NCI-H2081 (cell line): ENCODE measurements at places on chromosomes 12 and 14.

- peak; percentile 67 for DNase-seq
Observed at GRCh38 chr12:54993181-54993835, 8.7 kb upstream of the TESPA1 start.

- no peak for DNase-seq
Observed at GRCh38 chr12:128267131-128267622, at the start of gene TMEM132C. TSS of gene TMEM132C (plus strand) at chr12:128267170. CDS start at chr12:128267403, 233 bp downstream.

GRCh38 chr12:107732365-107732764, 28.6 kb downstream of the PRDM4 start:
- no peak for DNase-seq

- no peak for DNase-seq
Observed at GRCh38 chr12:68844318-68844745, 36.4 kb downstream of the MDM2 start.

DNA sequence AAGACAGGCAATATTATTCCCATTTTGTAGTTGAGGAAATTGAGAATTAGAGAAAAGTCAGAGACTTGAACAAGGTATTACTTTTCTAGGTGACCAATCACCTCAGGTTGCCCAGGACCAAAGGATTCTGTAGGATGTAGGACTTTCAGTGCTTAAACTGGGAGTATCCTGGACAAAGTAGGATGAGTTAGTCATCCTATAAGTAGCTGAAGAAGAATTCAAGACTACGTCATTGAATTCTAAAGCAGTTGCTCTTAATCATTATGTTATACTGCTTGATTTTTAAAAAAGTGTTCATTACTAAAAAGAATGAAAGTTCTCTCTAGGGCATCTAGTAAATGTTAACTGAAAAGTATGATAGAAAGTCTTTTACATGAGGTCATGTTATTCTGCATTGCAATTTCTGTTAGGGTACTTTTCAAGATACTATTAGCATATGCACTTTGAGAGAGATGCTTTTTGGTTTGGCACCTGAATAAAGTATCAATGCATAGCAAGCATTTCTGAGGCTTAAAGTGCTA, 101.7 kb downstream of the RTN1 start:
- no peak for DNase-seq

DNA sequence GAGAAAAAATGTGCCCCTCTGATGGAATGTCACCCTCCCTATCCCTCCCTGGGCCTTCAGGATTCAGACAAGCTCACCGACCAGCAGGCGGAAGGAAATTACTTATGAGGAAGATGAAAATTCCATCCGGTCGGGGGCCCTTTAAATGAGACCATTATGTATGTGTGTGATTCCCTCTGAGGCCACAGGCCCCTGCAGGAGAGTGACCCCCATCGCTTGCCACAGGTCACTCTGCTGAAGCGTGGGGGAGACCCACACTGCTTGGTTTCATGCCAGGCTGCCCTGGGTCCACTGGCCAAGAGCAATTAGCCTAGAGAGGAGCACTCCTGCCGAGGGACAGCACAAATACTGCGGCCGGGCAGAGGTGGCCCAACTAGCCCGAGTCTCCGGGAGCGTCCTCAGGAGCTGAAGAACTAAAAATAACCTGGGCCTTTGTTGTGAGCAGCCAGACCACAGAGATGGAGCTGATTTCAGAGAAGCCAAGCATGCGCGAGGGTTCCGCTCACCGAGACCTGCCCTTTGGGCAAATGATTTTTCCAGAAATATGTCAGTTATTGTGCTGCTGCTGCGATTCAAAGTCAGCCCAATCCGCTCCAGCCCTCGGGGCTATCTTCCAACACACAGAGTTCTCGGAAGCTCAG, 276.4 kb downstream of the DPF3 start:
- no peak for DNase-seq

DNA sequence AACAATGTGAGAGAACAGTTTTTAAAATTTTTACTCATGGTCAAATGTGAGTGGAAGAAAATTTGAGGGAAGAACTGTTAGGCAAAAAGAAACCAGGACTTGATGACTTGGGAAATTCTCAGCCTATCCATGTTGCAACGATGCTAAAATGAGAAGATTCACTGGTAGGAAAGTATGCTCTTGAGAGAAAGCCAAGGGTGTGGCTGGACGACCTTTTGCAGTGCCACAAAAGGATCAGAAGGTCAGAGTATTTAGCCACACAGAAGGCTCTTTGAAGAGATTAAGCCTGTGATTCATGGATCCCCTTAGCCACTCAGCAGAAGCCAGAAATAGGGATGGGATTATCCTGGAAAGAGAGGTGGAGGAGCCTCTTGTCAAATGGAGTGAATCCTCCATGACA, 336.8 kb downstream of the LRIG3 start:
- DNase-seq, result no peak
